T-helper 17 cell (primary cell): ENCODE measurements at places on chromosomes 2 and 18.
A peak's percentile ranks its signal among the peaks of the same experiment; 100 is the strongest.

- DNase-seq: no peak
Measured at GRCh38 chr2:201872591-201872990, 66.3 kb downstream of the CDK15 start.

GRCh38 chr2:169071455-169071854, 2.1 kb downstream of the DHRS9 start:
- no peak for DNase-seq

GRCh38 chr2:113114224-113114945, 13.0 kb upstream of the IL1RN start:
- no peak for DNase-seq

GRCh38 chr2:152627351-152627957, 89.8 kb downstream of the PRPF40A start:
- DNase-seq: no peak

DNA sequence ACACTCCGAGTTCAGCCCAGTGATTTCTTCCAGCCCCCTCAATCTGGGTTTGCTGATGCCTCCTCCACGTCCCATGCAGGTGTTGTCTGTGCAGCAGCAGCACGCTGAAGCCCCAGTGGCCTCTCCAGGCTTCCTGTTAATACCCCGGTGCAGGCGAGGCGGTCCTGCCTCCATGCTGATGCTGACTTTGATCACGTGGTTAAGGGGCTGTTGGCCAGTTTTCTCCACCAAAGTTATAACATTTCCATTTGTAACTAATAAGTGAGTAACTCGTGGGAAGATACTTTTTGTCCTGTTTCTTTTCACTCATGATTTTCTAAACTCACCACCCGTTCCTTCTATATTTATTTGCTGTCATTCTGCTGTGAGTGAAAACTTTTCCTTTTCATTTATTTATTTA, 42.5 kb upstream of the TMEM18 start:
- no peak for DNase-seq

DNA sequence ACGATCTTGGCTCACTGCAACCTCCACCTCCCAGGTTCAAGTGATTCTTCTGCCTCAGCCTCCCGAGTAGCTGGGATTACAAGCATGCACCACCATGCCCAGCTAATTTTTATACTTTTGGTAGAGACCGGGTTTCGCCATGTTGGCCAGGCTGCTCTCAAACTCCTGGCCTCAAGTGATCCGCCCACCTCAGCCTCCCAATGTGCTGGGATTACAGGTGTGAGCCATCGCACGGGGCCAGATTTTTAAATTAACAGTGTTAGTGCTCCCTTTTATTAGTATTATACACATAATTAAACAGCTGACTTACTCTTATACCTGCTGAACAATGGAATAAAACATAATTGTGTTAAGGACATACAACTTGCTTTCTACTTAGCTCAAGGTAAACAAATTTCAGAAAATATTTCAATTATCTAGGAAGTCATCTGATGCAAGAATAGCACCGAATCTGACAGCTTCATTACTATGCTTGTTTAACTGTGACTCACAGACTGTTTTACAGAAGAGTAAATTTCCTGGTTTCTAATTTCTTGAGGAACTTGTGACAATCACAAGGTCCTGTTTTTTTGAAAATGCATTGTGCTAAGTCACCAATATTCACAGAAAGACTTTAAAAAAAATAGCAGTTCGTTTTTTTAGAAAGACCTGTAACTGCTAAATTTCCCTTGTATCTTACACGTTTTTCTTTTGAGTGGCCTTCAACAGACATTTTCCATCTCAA, 51.2 kb downstream of the SPIRE1 start:
- DNase-seq: no peak

DNA sequence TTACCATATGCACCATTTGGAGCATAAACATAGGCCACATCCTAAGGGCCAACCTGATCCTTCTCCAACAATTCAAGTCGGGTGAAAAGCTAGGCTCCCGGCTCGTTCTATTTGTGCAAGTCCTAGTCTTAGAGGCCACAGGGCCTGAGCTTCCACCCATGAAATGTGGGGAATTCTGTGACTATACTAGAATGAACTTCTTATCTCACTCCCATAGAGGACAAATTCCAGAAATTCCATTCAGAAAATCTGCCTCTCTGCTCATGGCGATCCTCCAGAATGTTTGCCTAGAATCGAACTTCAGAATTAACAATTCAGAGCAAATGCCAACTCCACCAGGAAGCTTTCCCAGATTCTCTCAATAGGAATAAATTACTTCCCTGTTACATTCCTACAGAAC, 187.9 kb downstream of the BCL11A start:
- DNase-seq: no peak

DNA sequence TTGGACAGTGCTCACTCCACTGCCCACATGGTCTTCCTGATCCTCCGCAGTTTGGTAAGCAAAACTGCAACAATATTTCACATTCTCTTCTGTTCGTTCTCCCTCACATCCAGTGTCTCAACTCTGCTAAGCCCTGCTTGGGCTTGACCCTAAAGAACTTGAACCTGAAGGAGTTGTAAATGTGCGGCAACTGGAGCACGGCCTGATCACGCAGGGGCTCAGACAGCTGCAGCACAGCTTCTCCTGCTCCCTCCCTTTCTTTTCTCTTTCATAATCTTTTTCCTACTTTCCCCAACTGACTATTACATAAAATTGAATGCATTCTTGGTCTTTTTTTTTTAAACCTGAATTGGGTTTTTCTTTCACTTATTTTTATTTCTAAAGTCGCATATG, 10.2 kb downstream of the CYRIA start:
- DNase-seq: no peak

GRCh38 chr2:203407496-203407895, 79.3 kb downstream of the ABI2 start:
- DNase-seq: no peak

GRCh38 chr2:17226941-17227490, 291.2 kb downstream of the RAD51AP2 start:
- DNase-seq: no peak

- no peak for DNase-seq
Measured at GRCh38 chr2:226578879-226579278, 220.7 kb downstream of the IRS1 start.

DNA sequence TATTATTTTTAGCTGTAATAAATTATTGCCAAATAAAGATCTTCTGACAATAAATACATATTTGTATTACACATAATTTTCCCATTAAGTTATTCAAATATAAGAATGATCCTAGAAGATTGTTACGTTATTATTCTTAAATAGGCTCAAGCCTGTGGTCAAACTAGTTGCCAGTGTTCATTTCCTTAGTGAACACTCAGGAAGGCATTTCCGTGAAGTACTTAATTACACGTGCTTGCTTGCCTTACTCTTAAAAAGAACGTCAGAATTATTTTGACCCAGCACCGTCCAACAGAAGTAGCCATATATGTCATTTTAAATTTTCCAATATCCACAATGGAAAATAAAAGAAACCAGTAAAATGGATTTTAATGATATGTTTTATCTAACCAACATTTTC, 249.8 kb downstream of the TXNL1 start:
- DNase-seq: no peak

DNA sequence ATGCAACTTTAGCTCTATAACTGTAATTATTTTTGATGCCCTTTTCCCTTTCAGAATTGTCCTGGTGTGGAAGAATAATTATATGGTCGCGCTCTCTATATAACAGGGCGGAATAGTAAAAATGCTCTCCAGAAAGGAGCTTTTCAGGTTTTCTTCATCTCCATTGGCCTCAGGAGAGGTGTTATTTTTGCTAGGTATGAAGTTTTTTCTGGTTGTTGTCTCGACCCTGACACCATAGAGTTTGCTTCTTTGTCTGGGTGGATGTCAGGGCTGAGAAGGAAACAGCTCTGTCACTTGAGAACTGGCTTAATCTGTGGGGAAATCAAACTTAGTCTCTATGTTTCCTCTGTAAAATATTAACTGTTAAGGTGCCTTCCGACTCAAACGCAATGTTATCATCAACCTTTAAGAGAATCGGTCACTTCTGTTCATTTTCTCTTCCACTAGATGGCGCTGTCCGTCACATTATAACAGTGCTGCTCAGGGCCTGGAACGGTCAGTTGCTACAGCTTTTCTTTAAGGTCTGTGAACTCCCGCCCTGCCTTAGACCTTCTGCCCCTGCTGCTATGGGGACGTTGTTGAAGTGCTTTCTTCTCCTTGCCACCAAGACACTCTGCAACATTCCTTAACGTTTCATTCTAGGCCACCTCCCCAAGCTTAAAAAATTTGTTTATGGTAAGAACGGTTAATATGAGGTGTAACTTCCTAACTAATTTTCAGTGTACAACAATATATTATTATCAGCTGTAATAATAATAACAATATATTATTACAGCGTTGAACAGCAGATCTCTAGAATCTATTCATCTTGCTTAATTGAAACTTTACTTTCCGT, 23.8 kb upstream of the SERPINB12 start:
- DNase-seq: no peak

- DNase-seq: no peak
Measured at GRCh38 chr2:112644155-112644932, 1.4 kb upstream of the SLC20A1 start.

- DNase-seq: no peak
Measured at GRCh38 chr2:75614162-75614651, 32.4 kb upstream of the MRPL19 start.

DNA sequence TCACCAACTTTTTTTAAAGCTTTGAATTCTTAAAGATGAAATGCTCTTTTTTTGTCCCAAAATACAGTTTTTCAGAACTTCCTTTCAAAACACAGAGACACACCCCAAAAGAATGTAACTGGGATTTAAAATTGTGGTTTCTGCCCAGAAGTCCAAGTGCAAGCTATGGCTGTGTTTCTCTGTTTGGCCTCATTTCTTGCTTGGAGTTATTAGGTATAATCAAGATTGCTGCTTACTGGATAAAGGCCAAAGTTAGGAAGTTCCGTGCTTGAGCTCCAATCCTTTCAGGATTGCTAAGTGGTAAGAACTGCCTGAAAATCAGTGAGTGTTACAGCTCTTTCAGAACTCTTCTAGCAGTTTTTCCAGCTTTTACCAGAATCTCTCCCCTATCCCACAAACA, 16.9 kb downstream of the ZBTB7C start:
- DNase-seq: no peak

GRCh38 chr2:237876061-237876526, 16.7 kb downstream of the RAMP1 start:
- no peak for DNase-seq

DNA sequence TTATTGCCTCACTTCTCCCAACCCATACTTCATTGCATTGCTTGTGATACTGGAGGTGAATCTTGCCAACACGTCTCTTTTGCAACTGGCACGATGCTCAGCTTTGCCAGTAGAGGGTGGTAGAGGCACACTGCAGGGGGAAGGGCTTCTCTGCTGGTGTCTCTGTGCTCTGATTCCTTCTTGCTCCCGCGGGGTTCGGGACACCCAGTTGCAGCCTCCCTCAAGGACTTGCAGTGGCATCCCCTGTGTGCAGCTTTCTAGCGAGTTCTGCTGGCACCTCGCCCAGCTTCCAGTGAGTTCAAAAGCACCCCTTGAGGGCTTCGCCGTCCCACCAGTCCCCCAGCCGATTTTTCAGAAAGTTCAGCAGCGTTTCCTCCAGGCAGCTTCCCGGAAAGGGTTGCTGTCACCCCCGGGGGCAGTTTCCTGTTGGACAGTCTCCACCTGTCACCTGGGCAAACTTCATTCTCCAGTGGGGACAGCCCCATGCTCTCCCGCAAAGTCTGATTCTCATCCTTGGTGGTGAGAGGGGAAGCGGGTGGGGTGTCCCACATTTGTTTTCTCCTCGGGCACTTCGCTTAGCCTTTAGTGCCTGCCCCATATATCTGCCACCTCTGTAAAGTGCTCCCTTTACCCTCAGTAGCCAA, 35.4 kb upstream of the EN1 start:
- peak; percentile 26 for DNase-seq

- DNase-seq: no peak
Measured at GRCh38 chr2:239564587-239564986, 163.8 kb upstream of the HDAC4 start.

DNA sequence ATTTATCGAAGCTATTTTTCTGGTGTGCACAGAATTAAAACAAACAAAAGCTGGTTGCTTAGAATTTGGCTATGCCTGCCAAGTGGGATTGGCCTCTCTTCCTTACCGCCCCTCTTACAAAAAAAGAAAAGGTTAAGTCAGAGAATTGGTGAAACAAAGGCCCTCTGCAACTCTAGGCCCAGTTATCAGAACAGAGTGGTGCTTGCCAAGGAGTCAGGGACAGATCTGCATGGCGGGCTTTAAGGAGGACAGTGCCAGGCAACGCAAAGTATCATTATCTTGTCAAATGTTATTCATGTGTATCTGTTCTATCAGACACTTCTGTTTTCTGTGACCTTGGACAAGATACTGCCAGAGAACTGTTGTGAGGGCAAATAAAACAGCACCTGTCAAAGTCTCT, 78.3 kb downstream of the TGIF1 start:
- no peak for DNase-seq

DNA sequence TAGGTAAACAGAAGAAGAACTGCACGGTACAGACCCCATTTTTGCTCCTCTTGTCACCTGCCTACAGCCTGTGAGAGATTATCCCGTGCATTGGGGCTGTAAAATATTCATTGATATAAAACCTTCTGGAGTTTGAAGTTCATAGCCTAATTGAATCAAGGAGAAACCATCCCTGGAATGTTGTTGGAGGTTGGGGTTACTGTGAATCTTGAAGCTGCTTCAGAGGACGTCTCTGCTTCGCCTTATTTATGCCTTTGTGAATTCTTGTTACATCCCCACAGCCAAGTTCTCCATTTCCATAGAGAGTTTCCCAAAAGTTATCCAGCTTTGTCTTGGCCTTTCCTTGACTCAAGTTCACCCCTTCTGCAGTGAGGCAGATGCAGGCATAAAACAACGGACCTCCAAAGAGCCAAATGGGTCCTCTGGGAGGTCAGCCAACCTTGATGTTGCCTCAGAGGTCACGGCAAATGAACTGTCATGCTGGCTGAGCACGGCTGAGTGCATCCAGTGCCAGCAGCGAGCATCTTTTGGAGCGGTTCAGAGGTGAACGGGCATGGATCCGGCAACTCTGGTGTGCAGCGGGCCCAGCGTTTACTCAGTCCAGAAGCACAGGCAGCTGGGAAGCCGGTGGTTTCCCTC, 317.6 kb downstream of the PRKCE start:
- no peak for DNase-seq

GRCh38 chr2:197293252-197294007, 17.1 kb downstream of the ANKRD44 start:
- no peak for DNase-seq

GRCh38 chr2:218953366-218953954, 6.0 kb upstream of the CDK5R2 start:
- no peak for DNase-seq

GRCh38 chr2:31931916-31932315, 78.9 kb downstream of the MEMO1 start:
- DNase-seq: no peak

- DNase-seq: no peak
Measured at GRCh38 chr2:216690853-216691741, 4.3 kb downstream of the IGFBP5 start.
